ENCODE measurements at places on chromosomes 12 and 14.

DNA sequence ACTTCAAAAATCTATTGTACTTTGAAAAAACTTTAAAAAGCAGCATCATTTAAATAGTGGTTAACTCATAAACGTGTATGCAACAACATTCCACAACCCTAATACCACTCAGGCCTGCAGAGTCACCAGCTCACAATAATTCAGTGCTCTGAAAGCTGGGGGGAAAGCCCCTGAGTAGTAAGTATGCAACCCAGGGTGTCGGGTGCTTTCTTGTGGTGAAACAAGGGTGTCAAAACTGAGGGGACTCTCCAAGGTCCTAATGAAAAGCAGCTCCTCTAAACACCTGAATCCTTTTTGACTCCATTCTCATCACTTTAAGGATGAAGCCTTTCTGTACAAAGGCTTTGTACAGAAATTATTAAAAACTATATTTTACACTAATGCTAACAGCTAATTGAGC lies 33.7 kb downstream of the FGFR1OP2 start:
- DNase-seq = peak; percentile 37

GRCh38 chr14:46008348-46008747 lies 643.2 kb downstream of the RPL10L start:
- DNase-seq = no peak

GRCh38 chr12:41777064-41777790 lies 367.4 kb downstream of the GXYLT1 start:
- no peak for DNase-seq

DNA sequence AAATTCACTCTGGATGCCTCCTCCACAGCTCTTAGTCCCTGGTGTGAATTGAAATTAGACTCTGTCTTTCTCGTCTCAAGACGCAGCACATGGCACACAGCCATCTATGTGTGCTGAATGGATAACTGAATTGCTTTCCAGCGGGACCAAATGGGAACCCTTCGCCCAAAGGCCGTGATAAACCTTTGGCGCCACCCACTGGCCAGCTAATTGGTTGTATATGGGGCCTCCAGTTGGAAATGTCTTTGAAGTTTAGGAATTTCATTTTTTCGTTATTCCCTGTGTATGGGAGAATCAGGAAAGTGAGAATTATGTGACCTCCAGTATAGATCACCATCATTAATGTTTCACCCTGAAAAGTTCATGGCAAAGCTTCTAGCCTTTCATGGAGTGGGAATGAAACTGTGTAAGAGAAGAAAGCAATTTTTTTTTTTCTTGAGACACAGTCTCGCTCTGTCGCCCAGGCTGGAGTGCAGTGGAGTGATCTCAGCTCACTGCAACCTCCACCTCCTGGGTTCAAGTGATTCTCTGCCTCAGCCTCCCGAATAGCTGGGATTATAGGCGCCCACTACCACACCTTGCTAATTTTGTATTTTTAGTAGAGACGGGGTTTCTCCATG lies 9.8 kb upstream of the HSP90AA1 start:
- peak; percentile 53 for DNase-seq

GRCh38 chr14:36510078-36510799 lies 9.8 kb downstream of the NKX2-1 start:
- no peak for DNase-seq

DNA sequence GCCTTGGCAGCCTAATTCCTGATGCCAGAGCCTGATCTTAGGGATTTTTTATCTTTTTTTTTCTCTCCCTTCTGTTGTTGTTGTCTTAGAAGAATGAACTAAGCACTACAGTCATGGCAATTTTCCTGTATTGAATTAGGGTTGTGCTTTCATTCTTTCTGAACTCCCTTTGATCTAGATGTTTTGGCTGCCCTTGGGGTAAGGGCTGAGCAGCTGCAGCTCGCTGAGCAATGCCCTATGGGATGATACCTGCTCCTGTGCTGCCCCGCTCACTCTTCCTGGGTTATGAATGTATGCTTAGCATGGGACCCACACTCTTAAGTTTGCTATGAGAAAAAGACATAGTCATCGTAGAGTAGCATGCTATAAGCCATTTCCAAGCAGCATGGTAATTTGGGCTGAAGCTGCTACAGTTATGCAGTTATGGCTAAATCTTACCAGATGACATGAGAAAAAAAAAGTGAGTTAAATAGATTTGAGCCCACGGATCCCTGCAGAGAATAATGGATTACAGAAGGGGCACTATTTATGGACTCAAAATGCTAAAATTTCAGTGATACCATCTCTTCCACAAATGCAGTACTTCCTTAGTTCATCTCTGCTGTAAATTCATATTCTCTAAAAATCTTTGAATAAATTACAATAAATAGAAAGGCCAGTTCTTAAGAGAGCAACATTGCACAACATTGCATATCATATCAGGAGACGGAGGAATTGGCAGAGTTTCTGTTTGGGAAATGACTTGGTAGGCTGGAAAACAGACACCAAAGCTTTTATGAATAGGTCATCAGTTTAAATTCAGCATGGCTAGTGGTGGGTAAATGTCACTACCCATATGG lies 79.2 kb upstream of the PTHLH start:
- no peak for DNase-seq

DNA sequence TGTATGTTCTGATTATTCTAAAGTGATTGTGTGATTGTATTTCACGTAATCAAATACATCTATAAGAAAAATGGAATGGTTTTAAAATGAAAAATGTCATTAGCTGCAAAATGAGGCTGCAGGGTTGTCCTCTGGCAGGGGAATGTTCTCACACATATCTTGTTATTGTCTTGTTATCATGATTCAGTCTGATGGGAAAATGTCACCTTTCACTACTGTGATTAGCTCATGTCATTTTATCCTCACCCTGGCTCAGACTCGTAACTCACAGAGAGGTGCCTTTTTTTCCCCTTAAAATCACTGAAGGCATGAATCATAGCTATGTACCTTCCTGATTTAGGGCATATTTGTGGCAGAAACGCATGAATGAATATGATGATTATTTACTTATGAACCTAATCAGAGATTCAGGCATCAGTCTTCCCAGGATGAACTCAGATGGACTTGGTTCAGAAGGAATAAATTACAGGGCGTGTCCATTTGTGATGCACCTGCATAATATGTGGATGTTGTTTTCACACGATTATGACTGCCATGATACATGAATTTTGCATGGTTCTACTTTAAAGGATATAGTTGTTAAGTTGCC lies 1339.2 kb downstream of the AACS start:
- DNase-seq = no peak

GRCh38 chr12:93323625-93324329 lies 53.9 kb upstream of the NUDT4 start:
- DNase-seq = no peak

- no peak for DNase-seq
Observed at GRCh38 chr12:40436564-40436963, 211.8 kb downstream of the LRRK2 start.

GRCh38 chr14:92646952-92647796 lies 101.3 kb downstream of the LGMN start:
- no peak for DNase-seq

DNA sequence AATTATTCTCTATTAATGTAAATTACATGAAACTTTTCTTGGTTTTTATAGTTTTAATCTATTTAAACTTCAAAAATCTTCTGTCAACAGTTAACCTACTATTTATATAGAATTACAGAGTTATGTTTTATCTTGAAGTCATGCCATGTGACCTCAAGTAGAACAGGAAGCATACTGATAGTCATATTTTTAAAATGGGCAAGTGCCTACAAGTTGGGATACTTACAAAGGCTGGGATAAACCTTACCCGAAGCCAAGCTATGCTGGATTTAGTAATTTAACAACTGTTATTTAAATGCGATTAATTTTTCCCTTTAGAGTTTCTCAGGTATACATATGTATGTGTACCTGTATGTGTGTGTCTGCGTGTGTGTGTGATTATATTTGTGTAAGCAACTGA lies 266.9 kb downstream of the RASSF9 start:
- no peak for DNase-seq

DNA sequence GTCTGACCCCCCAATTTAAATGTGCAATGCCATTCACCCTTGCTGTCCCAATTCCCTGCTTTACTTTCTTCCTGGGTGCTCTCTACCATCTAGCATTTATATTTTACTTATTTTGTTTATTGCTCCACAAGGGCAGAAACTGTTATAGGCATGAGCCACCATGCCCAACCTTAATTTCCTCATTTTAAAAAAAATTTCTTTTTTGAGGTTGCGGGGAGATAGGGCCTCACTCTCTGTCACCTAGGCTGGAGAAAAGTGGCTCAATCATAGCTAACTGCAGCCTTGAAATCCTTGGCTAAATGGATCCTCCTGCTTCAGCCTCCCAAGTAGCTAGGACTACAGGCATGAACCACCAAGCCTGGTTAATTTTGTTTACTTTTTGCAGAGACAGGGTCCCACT lies 13.0 kb downstream of the HPD start:
- DNase-seq = no peak

DNA sequence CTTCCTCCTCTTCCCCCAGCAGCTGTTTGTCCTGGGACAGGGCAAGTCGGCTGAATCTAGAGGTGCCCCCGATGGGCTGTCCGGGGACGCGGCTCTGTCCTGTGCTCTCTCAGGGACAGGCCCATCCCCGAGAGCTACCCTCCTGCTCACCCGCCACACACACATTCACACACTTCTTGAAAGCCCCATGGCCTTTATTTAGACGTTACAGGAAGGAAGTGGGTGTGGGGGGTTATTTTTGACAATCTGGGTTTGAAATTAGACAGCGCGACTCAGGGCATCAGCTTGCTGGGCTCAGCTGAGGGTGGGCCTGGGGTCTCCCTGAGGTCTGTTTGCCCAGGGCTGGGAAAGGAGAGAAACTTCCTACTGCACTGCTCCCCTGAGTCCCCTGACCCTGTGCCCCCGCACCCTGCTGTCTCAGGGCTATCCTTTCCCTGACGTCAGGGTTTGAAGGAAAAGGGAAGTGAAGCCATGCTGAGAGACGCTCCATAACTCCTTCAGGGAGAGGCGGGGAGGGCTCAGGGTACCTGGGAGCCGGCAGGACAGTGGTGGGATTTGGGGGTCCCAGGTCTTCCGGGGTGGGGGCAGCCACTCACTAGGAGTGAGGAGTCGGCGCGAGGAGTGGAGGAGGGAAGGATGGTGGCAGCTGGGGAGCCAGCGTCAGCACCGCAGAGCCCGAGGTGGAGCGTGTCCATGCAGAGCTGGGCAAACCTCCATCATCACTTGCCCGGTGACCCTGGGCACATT lies 8.1 kb downstream of the PTPN6 start:
- peak; percentile 66 for DNase-seq

DNA sequence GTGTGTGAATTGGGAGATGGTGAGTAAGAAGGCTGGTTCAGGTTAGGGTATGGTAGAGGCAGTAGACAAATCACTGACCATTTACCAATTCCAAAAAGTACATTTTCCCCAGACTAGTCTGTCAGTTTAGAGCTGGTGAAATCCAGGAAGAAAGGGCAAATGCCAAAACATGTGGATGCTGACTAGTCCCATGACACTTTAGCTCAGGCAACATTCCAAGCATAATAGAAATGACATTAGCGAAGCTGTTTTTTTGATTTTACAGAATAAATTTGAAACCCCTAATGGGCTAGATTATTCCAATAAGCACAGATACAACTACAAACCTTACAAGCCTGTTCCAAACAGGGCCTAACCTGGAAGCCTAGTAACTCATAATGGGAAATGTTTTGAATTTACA lies 884.2 kb downstream of the FLRT2 start:
- no peak for DNase-seq

GRCh38 chr12:63457857-63458256 lies 210.4 kb downstream of the DPY19L2 start:
- DNase-seq = no peak

DNA sequence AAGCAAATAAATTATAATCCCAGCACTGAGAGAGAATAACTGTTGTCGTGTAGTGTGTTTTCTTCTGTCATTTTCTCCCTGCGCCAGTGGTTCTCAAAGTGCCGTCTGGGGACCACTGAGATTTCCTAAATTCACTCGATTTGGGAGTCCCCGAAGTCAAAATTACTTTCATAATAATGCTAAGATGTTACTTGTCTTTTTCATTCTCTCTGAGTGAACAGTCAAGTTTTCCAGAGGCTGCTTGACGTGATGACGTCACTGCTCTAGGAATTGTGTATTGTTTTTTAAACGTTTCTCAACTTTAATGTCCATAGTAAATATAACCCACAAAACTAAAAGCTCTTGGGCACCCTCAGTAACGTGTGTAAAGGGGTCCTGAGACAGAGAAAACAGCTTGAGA lies 796 bp upstream of the POP5 start:
- DNase-seq = no peak

DNA sequence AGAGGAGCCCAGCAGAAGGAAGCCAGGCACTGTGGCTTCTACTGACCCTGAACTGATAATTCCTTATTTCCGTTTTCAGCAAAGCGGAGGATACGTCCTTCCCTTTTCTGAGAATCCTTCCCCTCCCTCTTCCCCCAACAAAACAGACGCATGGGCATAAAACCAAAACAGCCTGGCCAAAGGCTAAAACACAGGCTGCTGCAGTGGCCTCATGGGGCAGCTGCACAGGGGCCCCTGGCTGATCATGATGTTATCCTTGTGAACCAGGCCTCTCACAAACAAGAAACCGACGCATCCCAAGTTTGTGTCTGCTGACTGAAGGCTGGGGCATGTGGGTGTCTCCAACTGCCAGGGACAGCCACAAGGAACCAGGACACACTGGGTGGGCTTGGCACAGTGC lies 23.4 kb upstream of the STON2 start:
- DNase-seq = no peak

- no peak for DNase-seq
Observed at GRCh38 chr14:104788161-104788818, 7.3 kb downstream of the AKT1 start.

DNA sequence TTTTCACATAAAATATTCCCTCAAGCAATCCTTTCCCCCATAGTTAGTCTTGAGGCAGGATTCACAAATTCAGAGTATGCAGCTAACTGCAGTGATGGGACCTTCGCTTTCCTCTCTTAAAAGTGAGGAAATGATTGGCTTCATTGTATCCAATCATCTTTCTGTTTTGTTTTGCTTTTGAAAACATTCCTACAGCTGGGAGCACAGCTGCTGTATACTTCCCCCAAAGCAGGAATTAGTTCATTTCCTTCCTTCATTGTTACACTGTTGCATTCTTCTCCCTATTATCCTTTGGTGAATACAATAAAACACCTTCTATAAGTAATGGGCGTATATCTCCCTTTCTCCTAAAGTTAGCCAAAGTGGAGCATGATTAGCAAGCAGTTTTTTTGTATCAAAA lies 9.4 kb upstream of the GAS2L3 start:
- DNase-seq = no peak

GRCh38 chr14:53613404-53614253 lies 343.0 kb downstream of the BMP4 start:
- DNase-seq = no peak

GRCh38 chr14:69392481-69392880 lies 5.6 kb downstream of the ERH start:
- DNase-seq = no peak

DNA sequence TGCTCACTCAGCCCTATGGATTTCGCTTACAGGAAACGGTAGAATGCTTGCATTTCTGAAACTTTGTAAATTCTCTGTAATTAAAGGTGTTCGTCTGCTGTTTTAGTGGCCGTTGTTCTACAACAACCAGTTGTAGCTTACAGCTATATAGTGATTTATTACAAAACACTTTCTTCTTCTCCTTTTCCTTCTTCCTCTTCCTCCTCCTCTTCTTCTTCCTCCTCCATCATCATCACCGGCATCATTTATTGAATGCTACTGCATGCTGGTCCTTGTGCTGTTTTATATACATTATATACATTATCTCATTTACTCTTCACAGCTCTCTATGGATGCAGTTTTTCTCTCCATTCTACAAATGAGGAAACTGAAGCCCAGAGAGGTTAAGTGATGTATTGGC lies 6.4 kb downstream of the ETV6 start:
- no peak for DNase-seq

Measured in T-helper 17 cell (primary cell).